ENCODE measurements at places on chromosomes 7 and 10.
A peak's percentile ranks its signal among the peaks of the same experiment; 100 is the strongest.

GRCh38 chr7:24560772-24561171 lies 12.5 kb upstream of the PALS2 start:
- DNase-seq: no peak

GRCh38 chr7:18547509-18548187 lies 52.1 kb downstream of the HDAC9 start:
- DNase-seq: no peak

GRCh38 chr10:5563991-5564536 lies 39.3 kb downstream of the CALML3 start:
- DNase-seq: no peak

DNA sequence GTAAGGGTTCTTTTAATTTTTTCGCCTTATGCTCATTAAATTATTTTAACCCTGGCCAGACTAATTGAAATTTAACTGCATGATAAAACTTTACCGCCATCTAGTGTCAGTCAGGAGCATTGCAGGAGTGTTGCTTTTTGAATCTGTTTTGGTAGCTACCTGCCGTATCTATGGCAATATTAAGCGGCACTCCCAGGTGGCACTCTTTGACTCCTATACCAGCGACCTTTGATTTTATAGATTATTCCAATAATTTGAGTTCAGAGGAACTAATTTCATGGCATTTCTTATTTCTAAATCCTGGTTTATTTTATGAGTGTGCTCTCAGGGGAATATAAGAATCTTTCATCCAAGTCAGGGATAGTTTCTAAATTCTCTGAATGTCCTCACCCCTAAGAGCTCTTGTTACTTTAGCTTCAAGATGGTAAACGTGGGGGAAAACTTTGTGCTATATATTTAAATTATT lies 198.9 kb downstream of the REEP3 start:
- DNase-seq: peak; percentile 21

GRCh38 chr10:9786101-9786500 lies 1231.6 kb upstream of the CELF2 start:
- no peak for DNase-seq

- DNase-seq: no peak
These were observed 1192.1 kb upstream of the CELF2 start for GRCh38 chr10:9825491-9826018.

GRCh38 chr7:18337048-18337809 lies 158.3 kb upstream of the HDAC9 start:
- no peak for DNase-seq

- no peak for DNase-seq
These were observed 14.5 kb downstream of the GPR146 start for GRCh38 chr7:1058821-1059199.

- no peak for DNase-seq
These were observed 8.5 kb upstream of the RSBN1L start for GRCh38 chr7:77687747-77688144.

- DNase-seq: no peak
These were observed 281.7 kb downstream of the MTERF1 start for GRCh38 chr7:91598791-91599190.

- DNase-seq: no peak
These were observed 4.3 kb upstream of the NSUN5 start for GRCh38 chr7:73312831-73313520.

DNA sequence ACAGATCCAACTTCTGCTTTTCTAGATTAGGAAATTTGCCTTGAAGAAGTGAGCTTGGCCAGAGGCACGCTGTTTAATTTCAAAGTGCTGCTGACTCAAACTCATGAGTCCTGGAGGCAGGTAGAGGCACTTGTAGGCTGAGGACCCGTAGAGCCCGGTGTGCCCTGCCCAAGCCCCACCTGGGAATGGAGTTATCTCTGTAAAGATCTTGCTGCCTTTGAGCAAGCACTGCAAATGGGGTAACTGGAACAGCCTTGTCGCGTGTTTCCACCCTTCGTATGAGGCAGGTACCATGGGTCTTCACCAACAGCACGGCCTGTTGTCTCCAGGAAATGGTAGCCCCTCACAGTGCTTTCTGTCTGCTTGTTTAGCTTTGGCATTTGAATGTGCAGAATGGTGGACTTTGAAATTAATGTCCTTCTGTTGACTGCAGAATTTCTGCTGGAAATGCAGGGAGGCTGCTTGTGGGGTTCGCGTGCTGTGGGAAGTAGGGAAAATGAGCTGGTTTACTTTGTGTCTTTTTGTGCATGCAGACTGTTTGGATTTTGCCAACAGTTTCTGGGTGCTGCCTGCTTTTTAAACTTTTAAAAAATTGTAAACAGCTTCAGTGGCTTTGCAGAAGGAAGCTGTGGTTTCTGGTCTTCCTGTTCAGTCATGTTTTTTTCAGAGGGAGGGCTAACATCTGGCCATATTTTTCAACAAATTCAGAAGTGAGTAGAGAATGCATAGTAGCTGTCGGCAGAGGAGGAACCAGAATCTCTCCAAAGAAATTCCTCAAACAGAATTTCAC lies 27.2 kb downstream of the CCM2 start:
- DNase-seq: no peak

DNA sequence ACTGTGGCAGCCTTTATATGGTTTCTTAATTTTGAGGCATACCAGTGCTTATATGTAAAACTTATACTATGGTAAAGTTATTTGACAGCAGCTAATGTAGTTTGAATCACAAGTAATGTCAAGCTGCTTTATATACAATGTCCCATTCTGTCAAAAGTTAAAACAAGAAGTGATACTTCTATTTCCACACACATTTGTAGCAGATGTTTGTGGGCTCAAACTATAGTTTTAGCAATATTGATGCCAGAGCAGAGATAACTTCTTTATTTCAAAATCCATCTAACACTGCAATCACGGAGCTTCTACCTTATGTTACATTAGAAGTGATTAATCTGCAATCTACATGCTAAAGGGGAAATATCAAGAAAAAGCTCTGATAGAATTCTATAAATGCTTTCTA lies 149.6 kb downstream of the ADK start:
- no peak for DNase-seq

- no peak for DNase-seq
These were observed 26.8 kb downstream of the NT5C3A start for GRCh38 chr7:33035776-33036175.

DNA sequence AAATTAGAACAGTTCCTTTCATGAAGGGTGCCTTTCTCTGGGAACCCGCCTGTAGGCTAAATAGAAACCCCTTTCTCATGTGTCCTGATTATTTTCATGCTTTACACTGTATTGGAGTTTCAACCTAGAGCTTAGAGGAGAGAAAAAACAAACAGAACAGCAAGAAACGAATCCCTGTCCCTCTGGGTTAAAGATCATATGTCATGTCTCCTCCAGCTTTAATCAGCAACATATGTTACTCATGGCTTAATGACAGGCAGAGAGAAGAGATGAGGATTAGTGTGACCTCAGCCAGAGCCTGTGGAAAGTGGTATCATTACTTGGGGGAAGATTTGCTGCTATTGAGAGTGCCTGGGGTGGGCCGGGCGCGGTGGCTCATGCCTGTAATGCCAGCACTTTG lies 32.1 kb downstream of the CRCP start:
- no peak for DNase-seq

- DNase-seq: no peak
These were observed 28.1 kb upstream of the TRIM8 start for GRCh38 chr10:102616066-102616770.

DNA sequence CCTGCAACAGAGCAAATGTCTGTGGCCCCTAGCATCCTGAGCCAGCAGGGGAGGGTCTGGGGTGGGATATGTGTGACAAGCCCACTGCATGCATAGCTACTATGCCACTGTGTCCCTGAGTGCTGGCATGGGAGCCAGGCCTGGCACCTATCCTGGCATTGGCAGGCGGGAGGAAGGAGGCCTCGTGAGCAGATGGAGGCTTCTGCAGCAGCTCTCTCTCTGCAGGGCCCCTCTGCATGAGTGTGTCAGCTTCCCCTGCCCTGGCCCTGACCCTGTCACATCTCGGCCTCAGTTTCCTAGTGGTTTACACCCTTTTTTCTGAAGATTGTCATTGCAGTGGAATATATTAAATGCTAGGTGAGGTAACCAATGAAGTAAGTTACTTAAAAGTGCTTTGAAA lies 13.1 kb upstream of the IMPDH1 start:
- no peak for DNase-seq

DNA sequence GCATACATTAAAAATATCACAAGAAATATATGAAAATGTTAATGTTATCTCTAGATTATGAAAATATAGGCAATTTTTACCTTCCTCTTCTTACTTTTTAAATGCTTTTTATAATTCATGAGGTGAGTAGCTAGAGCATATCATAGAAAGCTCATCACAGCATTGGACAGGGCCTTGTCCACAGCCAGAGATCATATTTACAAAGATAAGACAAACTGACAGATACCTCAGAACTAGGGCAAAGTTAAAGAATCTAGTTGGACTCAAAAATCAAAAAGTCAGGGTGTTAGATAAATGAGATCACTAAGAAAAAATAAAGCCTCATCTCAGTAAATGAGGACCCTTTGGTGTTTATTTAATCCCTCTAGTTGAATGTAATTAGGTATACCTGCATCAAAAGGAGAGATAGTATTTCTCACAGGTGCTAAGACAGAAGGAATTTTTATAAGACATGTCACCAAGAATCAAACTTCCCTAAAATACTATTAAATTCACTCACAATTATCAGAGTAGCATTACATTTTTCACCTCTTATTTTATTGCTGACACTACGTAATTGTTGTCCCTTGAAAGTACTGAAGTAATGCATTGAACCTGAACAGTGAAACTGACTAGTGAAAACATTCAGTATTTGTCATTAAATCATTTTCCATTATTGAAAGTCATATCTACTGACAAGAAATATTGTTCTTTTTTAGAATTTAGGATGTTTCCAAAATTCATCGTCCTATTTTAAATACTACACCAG lies 25.6 kb downstream of the CFAP69 start:
- DNase-seq: no peak

DNA sequence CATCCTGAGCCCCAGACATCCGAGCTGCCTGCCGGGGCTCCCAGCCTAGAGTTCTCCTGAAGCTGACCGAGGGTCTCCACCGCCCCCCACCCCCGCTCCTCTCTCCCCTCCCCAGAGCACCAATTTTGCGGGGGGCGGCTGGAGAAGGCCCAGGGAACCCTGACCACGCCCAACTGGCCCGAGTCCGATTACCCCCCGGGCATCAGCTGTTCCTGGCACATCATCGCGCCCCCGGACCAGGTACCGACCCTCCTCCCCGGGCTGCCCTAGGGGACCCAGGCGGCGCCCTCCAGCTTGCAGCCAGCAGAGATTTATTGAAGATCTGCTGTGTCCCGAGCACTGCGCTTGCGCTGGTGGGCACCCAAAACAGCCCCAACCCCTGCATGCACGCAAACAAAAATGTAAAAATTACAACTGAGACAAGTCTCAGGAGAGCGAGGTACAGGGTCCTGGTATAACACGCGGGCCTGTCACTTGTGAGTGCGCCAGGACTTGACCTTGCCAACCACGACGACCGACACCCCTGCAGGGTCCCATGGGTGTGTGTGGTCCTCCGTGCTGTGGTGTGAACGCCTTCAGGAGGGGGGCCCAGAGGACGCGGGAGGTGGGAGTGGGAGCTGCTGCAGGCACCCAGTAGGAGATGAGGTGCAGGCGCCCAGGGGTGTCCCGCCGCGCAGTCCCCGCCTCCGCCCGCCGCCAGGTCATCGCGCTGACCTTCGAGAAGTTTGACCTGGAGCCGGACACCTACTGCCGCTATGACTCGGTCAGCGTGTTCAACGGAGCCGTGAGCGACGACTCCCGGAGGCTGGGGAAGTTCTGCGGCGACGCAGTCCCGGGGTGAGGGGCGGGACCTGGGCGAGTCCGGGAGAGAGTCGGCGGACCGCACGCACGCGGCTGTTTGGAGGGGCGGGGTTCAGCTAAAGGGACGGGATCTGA lies 3.1 kb downstream of the PCOLCE start:
- no peak for DNase-seq

- DNase-seq: no peak
These were observed 5.8 kb upstream of the PDCD4 start for GRCh38 chr10:110865809-110866482.

DNA sequence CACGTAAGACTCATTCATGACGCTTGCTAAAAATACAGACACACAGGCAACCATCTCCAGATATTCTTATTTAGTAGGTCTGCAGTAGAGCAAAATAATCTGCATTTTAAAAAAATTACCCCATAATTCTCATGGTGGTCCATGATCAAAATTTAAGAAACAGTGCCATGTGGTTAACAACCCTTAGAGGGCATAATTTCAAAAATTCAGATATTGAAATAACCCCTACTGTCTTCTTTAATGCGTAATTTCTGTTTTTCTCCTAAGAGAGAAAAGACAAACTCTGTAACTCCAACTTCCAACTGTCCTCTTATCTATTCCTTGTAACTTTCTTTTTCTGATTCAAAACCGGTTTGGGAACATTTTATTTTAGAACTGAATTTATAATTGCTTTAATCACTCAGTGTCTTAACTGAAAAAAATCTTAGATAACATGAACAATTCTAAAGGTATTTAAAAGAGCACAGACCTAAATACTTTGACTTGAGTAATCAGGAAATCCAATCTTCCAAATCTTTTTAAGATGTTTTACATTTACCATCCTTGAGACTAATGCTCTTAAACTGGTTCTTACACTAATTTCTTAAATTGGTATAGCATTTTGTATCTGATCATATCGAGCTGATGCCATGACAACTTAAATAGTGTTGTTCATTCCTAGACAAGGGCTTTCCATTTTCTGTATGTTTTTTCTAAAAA lies 148.0 kb downstream of the GALNT11 start:
- DNase-seq: no peak

DNA sequence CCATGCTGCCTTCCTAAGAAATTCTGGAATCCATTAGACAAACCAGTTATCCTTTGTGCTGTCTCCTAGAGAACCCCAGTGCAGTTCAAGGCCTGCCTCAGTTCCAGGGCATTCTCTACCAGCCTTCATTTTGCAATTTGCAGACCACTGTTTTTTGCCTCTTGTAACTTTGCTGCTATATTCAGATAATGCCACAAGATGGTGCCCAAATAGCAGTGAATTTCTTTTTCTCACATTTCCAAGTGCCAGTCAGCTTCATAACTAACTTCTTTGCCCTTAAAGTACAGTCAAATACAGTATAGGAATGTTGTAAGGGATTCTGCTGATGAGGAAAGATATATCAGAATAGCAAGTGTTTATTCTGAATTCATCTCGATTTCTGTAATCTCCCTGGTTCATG lies 25.2 kb downstream of the LOXL4 start:
- DNase-seq: no peak

- DNase-seq: no peak
These were observed 113.2 kb downstream of the GRID1 start for GRCh38 chr10:86253091-86254072.

DNA sequence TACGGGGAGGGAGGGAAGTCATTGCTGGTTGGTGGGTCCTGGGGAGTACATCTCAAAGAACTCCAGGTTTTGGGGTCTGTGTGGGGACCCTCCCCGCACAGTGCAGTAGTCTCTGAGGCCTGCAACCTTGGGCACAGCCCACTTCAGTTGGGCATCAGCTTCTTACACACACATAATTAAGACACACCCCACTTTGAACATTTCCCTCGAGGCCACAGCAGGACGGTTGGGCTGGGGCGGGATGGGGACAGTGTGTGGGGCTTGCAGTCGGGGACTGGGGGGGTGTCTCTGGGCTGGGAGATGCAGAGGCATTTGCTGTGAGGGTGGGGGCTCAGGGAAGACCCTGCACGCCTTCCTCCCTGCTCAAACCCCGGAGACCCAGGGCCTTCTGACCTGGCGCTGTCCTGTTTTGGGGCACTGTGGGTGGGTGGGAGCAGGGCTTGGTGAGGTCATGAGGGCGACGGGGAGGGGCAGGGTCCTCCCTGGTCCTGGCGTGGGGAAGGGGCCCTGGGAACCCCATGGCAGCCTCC lies 1.3 kb downstream of the LFNG start:
- no peak for DNase-seq

GRCh38 chr7:44145969-44146911 lies 5.1 kb upstream of the MYL7 start:
- DNase-seq: peak; percentile 64

GRCh38 chr7:113483657-113484056 lies 365.3 kb upstream of the SMIM30 start:
- DNase-seq: no peak

All from neural crest cell (in vitro differentiated cells).